Caki2 (cell line): ENCODE measurements at places on chromosomes 7 and 10. TPM values are rescaled to one million over a fixed set of nuclear protein-coding genes. Genes with fewer than 3 reads are reported as not detected.

The CALCR gene
- total RNA-seq: 0.14 and 0.57 TPM in 2 replicates

The EPHB6 gene
- 4.0 and 6.5 TPM in 2 replicates for total RNA-seq

The SPDYE17 gene
- total RNA-seq: not detected in 2 replicates

The AKR1C8 gene
- 4.3 TPM in 1 of 2 replicates, not detected in the other for total RNA-seq

The ADAM8 gene
- 0.55 and 2.9 TPM in 2 replicates for total RNA-seq

The EPO gene
- not detected in 2 replicates for total RNA-seq

The KIAA1549 gene
- total RNA-seq: 0.58 and 1.6 TPM in 2 replicates

The TAF3 gene
- 1.0 and 1.3 TPM in 2 replicates for total RNA-seq

The IFIT2 gene
- 5.9 and 7.9 TPM in 2 replicates for total RNA-seq

The GJC3 gene
- not detected in 2 replicates for total RNA-seq

The ZNF853 gene
- total RNA-seq: not detected in 2 replicates

The KCNMA1 gene
- total RNA-seq: 6.2 and 12.8 TPM in 2 replicates

The FOXI2 gene
- not detected in 2 replicates for total RNA-seq

The ABCB4 gene
- total RNA-seq: 0.03 TPM in 1 of 2 replicates, not detected in the other

The OPTN gene
- 22.0 and 33.1 TPM in 2 replicates for total RNA-seq

The TBXAS1 gene
- total RNA-seq: 48.6 and 77.6 TPM in 2 replicates

The CPED1 gene
- total RNA-seq: not detected in 2 replicates

The MEOX2 gene
- total RNA-seq: not detected in 2 replicates

The CPVL gene
- not detected in 2 replicates for total RNA-seq

The SCRN1 gene
- total RNA-seq: 13.2 and 20.5 TPM in 2 replicates

The ASB4 gene
- total RNA-seq: not detected in 2 replicates

The ASB10 gene
- total RNA-seq: not detected in 2 replicates
